Stimulated activated CD8-positive, alpha-beta memory T cell treated with anti-CD3 and anti-CD28 coated beads, Interleukin-12 subunit alpha, Interleukin-12 subunit beta, amount 100 ng/mL, for 1 hour (primary cell): ENCODE measurements at places on chromosomes 7 and 10.

GRCh38 chr10:70191161-70191971, 21.1 kb upstream of the SAR1A start:
- DNase-seq, result no peak

GRCh38 chr10:70977625-70978024, 89.3 kb upstream of the PCBD1 start:
- no peak for DNase-seq

DNA sequence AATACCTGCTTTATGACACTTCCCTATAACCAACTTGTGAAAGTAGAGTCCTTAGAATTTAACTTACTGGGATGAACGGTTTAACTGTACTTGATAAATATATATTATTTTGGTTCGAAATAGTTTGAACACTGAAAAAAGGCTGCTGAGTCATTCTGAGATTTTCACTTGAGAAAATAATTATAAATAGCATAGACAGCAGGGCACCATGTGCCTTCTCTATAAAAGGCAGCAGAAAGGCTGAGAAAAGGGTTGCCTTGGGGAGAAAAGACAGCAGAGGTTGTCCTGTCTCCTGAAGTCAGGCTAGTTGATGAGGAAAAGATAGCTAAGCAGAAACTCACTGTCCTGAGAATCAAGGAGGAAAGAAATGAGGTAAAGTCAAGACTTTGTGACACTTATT, 92.4 kb downstream of the CTTNBP2 start:
- DNase-seq, result no peak

- DNase-seq, result no peak
Measured at GRCh38 chr10:125190414-125190813, 30.1 kb upstream of the CTBP2 start.

DNA sequence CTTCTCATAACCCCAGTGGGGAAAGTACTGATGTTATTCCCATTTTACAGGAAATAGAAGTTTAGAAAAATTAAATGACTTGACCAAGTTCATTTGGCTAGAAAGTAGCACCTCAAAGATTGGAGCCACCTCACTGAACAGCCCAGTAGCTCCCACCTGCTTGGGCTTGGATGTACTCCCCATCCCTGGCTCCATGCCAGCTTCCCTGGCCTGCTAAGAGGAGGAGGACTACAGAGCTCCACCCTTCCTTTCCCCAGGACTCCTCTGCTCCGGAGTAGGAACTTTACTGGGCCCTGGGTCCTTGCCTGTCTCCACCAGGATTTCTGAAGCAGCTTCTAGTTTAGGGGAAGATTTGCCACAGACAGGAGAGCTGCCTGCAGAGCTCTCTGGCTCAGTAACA, 3.1 kb downstream of the HPS6 start:
- no peak for DNase-seq

GRCh38 chr7:73642834-73643233, 18.5 kb upstream of the MLXIPL start:
- no peak for DNase-seq

DNA sequence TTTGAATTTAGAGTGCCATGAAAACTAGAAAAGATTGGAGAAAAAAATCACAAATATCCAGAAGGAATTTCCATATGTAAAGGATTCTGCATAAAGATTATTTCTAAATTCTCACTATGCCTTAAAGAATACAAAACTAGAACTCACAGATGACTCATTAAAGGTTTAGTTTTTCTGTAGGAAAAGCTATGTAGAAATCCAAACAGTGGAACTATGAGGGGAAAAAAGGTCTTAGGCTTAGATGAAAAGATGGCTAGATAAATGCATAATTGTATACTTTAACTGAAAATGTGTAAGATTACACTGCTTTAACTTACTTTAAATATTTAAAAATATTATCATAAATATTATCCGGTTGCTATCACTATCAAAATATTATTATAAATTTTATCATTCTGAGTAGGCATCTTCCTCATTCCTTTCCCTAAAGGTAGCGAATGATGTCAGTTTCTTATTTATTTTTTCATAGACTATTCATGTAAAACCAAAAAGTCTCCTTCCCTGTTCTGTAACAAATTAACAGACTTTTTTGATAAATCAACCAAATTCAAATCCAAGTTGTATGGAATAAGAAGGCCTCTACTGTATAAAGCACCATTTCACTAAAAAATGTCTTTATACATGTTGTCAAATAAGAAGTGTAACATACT, 69.1 kb upstream of the COMTD1 start:
- no peak for DNase-seq

- no peak for DNase-seq
Measured at GRCh38 chr7:115572111-115572510, 458.5 kb downstream of the TFEC start.

DNA sequence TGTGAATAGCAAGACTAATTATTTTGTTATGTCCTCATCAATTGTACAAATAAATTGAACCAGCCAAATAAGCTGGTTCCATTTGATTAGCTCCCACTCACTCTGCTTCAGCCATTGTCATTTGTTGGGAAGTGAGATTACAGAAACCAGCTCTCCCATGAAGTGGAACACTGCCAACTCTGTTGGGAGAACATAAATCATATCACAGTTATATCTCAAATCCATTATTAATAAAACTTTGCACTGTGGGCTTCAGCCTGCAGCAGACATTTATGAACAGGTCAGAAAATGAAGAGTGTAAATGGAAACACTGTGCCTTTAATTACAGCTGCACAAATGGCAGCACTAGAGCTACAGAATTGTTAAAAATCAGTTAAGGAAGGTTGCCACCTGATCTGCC, 46.7 kb upstream of the TEX47 start:
- DNase-seq, result no peak

- no peak for DNase-seq
Measured at GRCh38 chr7:156625580-156625979, 15.0 kb upstream of the RNF32 start.

DNA sequence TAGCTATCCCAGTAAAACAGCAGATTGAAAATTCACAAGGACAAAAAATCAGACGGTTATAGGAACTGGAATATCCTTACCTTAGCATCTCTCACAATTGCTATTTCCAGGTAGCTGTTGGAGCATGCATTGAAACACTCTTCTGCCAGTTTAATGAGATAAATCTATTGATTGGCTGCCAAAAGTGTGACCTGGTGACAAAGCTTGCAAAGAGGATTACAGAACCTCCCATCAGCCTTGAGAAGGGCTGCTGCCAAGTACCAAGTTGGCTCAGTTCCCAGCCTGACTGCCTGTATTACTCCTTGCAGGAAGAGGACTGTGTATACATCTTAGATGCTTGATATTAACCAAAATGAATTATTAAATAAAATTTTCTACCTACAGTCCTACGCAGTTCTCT, 5.1 kb downstream of the PRLHR start:
- no peak for DNase-seq

DNA sequence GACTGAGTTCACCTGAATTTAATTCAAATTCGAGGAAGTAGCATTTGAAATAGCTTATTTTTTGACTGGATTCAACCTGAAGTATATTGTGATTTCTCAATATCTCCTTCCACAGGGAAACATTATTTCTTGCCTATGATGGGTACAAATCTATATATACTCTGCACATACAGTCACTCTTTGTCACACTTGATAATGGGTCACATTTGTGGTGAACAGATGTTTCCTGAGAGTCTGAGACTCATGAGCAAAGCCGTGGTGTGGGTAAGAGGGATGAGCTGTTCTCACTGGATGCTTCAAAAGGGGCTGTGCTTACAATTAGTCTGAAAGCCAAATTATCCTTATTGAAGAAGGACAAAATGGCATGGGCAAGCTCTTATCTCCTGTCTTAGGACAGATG, 18.0 kb upstream of the TBXAS1 start:
- no peak for DNase-seq

GRCh38 chr10:3772361-3773171, 12.4 kb downstream of the KLF6 start:
- no peak for DNase-seq

- DNase-seq, result no peak
Measured at GRCh38 chr10:35916791-35917190, 274.7 kb upstream of the FZD8 start.

- DNase-seq, result no peak
Measured at GRCh38 chr10:71735709-71736569, 16.4 kb upstream of the C10orf105 start.

DNA sequence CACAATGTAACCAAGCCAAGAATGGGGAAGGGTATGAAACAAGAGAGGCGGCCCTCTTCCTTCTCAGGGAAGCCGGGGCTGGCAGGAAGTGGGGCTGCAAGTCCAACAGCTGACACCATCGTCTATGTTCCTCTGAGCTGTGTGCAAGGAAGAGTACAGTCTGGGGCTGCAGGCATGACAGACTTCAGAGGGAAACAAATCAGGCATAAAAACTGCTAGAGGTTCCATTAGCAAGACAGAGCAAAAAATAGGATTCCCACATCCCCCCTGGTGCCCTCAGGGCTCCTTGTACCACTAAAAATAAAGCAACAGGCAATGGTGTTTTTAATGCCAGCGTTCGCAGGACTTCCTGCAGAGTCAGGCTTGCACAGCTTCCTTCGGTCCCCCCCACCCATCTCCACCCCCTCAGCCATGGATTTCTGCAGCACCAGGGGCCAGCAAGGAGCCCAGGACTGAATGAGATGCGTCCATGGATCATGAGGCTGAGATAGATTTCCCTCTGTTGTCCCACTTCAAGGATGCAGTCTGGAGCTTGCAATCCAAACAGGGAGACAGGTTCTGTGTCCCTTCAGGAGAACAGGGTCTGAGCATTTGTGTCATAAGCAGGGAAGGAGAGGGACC, 34.6 kb downstream of the KCNMA1 start:
- no peak for DNase-seq

- DNase-seq, result no peak
Measured at GRCh38 chr10:71268247-71268691, 50.8 kb upstream of the SLC29A3 start.

DNA sequence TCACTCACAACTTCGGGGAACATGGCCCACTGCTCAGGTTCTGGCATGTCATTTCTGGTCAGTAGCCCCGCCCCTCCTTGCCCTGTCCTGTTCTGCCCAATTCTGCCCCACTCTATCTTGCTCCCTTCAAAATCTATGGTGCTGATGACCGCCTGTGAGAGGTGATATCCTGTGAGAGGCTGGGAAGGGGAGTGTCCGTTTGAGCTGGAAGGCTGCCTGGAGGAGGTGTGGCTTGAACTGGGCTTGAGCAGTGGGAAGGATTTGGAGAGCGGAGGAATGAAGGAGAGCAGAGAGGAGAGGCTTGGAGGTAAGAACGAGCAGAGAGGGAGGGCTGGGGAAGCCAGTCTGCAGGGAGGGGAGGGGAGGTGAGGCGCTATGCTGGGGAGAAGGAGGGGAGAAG, 145.3 kb downstream of the RPS24 start:
- DNase-seq, result no peak

GRCh38 chr7:2802504-2803341, 41.4 kb downstream of the GNA12 start:
- DNase-seq, result no peak

DNA sequence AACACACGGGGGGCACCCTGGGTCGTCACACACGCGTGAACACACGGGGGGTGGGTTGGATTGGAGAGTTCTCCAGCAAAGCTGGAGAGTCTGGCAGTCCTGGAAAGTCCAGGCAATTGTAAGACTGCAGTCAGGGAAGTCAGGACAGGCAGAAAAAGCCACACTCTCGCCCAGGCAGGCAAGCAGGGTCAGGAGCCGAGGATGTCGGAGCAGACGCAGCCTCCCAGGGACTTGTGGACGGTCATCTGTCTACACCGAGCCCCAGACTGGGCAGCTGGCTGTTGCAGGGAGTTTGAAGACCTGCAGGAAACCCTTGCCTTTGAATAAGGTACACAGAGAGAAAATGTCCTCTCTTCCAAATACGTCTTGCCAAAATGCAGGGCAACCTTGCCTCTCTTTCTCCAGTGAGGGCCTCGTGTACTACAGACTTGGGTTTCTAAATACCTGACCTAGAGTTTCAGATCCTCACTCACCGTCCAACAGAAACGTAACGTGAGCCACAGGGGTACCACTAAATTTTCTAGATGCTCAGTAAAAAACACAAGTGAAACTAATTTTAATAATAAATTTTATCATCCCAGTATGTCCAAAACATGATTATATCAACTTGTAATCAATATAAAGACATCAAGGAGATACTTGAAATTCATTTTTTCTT, 176.7 kb downstream of the ADARB2 start:
- DNase-seq, result no peak

GRCh38 chr7:27151341-27151930, 947 bp downstream of the HOXA3 start:
- DNase-seq, result no peak

GRCh38 chr7:138871814-138872090, 73.8 kb upstream of the ATP6V0A4 start:
- no peak for DNase-seq

GRCh38 chr7:7982904-7983303, 14.3 kb downstream of the GLCCI1 start:
- no peak for DNase-seq

- DNase-seq, result no peak
Measured at GRCh38 chr7:38817526-38817925, 91.5 kb downstream of the VPS41 start.

GRCh38 chr10:42738679-42739078, 43.9 kb upstream of the BMS1 start:
- DNase-seq, result no peak

DNA sequence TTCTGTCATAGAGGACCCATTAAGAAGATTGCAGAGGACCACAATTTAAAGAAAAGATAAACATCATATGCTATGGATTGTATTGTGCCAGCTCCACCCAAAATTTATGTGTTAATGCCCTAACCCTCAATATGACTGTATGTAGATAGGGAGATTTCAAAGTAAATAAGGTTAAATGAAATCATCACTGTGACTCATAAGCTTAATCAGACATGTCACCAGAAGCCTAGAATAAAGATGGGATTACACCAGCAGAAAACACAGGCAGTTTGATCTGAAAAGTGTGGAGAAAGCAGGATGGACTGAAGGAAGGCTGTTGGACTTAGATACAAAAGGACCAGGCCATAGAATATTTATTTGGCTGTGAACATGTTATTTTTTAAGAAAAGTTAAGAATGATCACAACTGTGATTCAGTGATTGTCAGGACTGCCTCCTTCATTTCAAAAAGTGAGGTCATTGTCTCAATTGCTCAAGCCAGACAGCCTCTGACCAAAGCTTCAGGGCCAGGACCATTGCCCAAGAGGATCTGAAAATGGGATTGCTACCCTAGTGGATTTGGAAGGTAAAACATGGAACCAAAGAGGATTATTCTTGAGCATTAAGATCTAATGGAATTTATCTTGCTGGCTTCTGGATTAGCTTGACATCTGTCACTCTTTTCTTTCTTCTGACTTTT, 270.8 kb upstream of the POM121L12 start:
- DNase-seq, result no peak

GRCh38 chr7:100163871-100164270, 4.5 kb downstream of the GAL3ST4 start:
- DNase-seq, result no peak

DNA sequence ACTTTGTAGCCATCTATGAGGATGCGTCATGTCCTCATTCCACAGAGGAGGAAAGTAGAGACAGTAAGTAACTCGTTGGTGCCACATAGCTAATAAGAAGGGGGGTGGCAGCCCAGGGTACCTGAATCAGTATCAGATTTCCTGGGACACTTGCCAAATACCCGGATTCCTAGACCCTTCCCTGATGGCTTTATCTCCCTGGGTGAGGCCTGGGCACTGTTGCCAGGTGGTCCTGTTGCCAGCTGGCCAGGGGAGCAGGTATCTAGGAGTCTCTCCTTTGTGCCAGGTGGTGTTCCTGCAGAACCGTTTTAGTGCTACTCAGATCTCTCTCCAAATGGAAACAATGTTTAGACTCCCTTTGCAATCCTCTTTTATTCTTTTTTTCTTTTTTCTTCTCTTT, 12.7 kb downstream of the SLC29A3 start:
- no peak for DNase-seq
